ENCODE measurements at places on chromosomes 7 and 10.

GRCh38 chr10:131806646-131807317 lies 94.0 kb upstream of the PPP2R2D start:
- DNase-seq: no peak

GRCh38 chr10:3803295-3803926 lies 18.4 kb upstream of the KLF6 start:
- DNase-seq: no peak

DNA sequence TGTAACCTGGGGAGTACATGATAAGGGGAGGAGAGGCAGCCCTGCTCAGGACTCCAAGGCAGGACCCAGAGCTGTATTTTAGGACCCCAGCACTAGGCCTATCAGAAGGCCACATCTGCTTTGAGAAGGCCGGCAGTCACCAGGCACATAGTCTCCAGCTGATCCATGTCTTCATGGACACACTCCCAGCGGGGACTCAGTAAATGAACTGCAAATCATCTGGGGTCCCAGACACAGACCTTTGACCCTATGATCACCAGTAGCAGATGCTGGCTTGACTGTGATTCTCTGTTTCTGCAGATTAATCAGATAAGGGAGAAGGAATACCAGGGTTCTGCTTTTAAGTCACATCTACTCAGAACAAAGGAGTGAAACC lies 341.4 kb upstream of the PODXL start:
- DNase-seq: no peak

DNA sequence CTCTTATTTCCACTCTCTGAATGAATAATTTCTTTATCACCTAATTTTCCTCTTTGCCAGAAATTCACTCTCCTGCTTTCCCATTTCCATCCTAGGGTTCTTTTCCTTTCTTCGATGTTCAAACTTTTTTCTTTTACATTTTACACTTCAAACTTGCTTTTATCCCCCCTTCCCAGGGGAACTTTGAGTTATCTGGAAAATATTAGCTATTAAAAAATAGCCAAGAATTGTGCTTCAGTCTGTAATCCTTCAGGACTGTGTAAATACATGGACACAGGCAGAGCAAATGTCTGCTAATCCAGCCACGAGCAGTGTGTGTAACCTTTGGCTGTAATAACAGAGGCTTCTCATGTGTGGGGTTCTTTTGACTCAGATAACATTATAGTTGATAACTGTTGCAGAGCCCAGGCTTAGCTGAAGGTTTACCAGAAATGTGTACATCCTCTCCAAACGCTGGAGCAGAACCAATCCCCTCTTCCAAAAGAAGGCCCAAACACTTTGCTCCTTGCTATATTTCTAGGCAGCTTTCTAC lies 4.6 kb downstream of the ASB4 start:
- no peak for DNase-seq

- DNase-seq: no peak
These were observed 684 bp upstream of the HOXA5 start for GRCh38 chr7:27143950-27144780.

DNA sequence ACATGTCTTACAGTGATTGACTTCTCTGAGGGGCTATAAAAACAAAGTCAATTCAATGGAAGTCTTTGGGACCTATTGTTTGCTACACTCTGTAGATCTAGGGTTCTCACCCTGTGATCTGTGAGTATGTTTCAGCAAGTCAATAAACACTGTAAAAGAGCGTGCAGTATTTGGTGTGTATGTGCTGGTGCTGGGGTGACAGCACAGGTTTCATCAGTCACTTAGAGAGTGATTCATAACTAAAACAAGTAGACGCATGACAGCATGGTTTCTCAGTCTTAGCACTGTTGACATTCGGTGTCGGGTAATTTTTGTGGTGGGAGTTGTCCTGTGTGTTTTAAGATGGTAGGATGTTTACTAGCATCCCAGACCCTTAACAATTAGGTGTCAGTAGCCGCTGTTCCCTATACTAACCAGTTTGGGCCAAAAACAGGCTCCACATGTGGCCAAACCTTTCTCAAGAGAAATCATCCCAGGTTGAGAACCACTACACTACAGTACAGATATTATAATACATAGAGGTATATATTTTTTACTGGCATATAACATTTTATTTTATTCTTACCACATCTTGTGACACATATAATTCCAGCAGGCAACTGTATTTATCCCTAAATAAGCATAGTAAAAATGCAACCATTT lies 411.8 kb downstream of the ARL4A start:
- no peak for DNase-seq

DNA sequence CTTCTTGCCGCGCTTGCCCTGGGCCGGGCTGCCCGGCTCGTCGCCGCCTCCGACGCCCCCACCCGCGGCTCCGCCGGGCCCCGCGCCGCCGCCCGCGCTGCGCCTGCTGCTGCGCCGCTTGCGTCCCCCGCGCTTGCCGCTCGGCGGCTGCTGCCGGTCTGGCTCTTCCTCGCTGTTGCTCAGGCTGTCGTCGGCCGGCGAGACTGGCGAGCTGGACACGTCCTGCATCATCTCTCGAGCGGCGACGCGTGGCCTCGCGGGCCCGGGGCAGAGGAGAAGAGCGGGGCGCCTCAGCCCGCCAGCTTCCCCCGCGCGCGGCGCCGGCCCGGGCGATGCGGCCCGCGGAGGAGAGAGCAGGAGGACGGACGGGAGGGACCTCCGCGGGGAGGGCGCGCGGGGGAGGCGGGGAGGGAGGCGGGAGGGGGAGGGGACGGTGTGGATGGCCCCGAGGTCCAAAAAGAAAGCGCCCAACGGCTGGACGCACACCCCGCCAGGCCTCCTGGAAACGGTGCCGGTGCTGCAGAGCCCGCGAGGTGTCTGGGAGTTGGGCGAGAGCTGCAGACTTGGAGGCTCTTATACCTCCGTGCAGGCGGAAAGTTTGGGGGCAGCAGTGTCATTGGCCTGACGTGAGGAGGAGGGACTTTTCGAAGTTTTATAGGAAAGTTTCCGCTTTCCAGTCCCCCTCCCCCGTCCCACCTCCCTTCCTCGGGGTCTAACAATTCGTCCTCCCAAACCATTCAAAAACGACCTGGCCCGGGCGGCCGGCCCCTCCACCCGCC lies at the start of gene TWIST1:
TSS of gene TWIST1 (minus strand) at position 546 of the 779 bp plus-strand sequence. CDS start at position 231, 315 bp downstream.
- no peak for DNase-seq

- no peak for DNase-seq
These were observed 2.4 kb downstream of the USP6NL start for GRCh38 chr10:11609052-11609451.

DNA sequence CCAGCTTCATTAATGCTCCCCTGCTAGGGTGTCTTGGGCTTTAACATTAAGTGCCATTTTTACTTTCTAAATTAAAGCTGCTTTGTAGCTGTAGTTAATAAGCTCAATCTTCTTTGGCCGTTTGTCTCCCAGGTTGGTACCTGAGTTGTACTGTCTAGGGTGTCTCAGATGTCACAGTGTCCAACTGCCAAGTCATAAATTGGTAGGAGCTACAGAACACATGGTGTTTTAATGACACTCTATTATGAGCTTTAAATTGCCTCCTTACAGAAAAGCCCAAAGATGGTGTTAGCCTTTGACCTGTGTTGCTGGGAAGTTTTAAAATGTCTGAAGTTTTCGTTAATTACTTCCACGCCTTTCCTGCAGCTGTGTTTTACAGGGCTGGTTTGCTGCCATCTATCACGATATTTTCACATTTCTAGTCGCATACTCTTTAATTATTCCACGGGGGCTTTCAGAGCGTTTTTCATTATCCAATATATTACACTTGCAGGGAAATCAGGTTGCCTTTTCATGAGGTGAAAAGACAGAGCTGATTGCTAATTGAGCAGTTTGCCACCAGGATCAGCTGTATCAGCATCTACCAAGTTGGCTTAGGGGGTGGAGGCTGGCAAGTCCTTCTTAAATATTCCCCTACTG lies 247.8 kb upstream of the PLPP4 start:
- DNase-seq: no peak

GRCh38 chr7:98840722-98841121 lies 29.1 kb downstream of the TMEM130 start:
- no peak for DNase-seq

DNA sequence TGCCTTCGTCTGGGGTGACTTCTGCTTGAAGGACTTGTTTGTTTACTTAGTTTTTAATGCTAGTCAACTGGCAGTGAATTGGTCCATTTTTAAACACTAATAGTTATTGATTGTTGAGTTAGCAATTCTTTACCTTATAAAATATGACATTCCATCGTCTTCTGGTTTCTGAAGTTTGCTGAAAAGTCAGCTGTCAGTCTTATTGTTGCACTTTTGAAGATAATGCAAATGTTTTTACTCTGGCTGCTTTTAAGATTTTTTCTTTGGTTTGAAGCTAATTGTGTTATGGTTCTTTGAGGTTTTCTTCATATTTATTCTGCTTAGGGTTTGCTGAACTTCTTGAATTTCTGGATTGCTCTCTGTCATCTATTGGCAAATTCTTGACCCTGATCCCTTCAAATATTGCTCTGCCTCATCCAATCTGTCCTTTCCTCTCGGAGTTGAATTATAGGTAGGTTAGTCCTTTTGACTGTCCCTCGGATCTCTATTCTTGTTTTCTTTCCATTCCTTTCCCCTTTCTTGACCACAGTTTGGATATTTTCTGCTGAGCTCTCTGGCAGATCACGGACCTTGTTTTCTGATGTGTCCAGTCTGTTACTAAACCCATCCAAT lies 24.2 kb downstream of the MGMT start:
- DNase-seq: no peak

DNA sequence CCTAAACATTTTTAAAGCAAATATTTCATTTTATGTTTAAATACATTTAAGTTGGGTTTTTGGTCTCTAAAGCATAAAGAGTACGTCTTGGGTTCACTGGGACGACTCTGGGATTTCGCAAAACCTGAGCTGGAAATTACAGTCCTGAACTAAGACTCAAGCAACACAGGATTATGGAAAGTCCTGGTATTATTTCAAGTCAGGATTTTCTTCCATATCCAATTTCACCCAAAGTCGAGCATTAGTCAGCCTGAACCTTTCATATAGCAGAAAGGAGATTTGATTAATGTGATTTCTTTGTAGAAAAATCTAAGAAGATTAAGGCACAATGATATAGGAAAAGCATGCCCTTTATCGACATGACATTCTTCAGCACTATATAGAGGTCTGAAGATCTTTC lies 100.0 kb downstream of the MTERF1 start:
- no peak for DNase-seq

Measured in T-cell (primary cell).